Stimulated activated CD8-positive, alpha-beta memory T cell treated with anti-CD3 and anti-CD28 coated beads, Interleukin-4, amount 100 ng/mL, for 4 hours (primary cell): ENCODE measurements at places on chromosomes 7 and 10.
A peak's percentile ranks its signal among the peaks of the same experiment; 100 is the strongest.

- DNase-seq = no peak
Observed at GRCh38 chr7:47454069-47454973, 127.6 kb downstream of the TNS3 start.

DNA sequence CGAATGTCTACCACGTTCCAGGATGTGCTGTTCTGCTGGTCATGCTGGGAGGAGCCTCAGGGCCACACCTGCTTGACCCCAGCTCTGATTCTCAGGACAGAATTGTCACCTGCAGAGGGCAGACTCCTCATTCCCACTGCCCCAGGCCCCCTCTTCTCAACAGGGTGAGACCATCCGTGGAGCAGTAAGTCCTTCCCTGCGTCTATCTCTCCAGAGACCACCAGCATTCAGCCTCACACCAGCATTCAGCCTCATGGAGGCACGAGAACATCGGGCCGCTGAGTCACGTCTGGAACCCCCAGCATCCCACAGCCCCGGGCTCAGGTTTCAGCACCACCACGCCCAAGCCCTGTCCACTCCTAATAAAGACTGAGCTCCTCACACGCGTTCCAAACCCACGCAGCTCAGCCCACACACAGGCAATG lies 273.4 kb downstream of the DIP2C start:
- DNase-seq = no peak

GRCh38 chr10:80996615-80997193 lies 459.0 kb downstream of the SH2D4B start:
- no peak for DNase-seq

DNA sequence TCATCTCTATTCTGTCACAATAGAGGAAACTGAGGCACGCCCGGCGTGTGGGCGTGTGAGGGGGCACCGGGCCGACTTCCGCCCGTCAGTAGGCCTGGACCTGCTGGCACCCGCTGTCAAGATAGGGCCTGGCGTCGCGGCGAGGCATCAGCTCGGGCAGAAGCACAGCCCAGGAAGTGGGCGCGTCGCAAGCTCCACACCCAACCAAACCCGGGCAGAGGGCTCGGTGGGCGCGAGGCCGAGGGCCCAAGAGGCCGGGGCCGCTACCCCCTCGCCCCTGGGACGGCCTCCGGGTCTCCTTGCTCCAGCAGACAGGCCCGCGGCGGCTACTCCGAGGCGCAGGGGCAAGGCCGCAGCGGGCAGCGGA lies 91.2 kb downstream of the SPAG6 start:
- no peak for DNase-seq

DNA sequence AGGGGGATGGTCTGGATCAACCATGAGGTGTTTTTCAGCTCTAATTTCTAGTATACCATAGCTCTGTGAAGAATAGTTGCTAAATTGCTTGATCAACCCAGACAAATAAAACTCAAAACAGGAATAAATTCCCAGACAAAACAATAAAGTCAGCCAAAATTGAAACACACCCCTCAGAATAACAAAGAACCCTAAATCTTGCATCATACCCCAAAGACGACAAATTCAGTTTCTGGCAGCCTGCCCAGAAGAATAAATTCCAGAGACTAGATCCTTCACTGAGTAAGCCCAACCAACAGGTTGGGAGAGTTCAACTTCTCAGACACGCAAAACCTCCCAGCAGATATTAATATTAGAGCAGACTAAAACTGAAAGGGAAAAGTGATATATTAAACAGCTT lies 11.2 kb upstream of the SEM1 start:
- DNase-seq = no peak

DNA sequence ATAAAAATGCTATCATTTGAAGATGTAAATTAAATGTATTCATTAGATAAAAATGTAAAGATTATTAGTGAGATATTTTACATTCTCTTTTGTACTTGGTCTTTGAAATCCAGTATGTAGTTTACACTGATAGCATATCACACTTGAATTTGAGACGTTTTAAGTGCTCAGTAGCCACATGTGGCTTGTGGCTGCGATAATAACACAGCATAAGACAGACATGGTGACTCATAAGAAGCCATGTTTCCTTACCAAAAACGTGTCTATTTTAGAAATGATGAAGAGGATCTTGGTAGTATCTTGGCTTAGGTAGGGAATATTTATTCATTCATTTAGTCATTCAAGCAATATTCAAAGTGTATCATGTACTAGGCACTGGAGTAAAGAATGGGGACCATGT lies 149.3 kb downstream of the POU6F2 start:
- no peak for DNase-seq

DNA sequence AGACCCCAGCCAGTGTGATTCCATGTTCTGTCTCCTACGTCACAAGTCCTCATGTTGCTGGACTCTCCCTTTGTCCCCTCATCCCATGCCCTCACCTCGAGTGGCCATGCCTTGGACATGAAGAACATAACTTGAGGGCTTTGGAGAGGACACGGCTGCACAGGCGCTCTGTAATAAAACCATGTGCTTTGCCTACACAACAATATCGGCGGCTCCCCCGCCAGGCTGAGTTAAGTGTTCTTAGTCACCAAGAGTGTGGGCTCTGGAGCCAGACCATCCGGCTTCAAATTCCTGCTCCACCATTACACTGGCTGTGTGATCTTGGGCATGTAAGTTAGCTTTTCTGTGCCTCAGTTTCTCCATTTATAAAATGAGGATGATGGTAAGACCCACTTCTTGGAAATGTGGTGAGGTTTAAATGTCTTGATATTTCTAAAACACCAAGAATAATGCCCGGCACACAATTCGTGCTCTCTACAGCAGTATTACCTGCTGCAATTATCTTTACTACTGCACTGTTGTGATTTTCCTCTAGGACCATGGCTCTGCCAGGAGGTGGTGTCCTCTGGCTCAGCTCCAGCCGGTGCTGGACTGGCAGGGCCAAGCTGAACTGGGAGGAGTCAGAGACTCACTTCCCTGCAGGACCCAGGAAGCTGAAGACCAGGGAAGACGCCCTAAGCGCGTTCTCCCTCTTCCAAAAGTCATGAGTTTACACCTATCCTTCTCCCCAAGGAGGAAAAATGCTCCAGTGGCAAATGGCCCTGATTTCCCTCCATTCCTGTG lies 15.7 kb downstream of the SLIT1 start:
- DNase-seq = no peak

DNA sequence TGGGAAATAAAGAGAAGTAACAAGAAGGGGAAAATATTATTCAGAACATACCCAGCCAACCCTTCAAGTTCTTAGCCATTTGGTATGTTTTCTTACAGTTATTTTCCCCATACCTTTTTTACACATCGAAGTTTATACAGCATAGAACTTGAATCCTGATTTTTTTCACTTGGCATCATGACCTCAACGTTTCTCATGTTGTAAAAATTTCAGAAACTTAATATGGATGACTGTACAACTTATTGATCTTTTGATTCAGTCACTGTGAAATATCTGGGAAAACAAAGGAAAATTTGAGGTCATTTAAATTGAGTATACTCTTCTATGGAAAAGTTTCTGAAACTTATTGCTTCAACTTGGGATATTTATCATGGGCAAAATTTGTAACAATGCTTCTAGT lies 103.6 kb upstream of the FAM171A1 start:
- no peak for DNase-seq

DNA sequence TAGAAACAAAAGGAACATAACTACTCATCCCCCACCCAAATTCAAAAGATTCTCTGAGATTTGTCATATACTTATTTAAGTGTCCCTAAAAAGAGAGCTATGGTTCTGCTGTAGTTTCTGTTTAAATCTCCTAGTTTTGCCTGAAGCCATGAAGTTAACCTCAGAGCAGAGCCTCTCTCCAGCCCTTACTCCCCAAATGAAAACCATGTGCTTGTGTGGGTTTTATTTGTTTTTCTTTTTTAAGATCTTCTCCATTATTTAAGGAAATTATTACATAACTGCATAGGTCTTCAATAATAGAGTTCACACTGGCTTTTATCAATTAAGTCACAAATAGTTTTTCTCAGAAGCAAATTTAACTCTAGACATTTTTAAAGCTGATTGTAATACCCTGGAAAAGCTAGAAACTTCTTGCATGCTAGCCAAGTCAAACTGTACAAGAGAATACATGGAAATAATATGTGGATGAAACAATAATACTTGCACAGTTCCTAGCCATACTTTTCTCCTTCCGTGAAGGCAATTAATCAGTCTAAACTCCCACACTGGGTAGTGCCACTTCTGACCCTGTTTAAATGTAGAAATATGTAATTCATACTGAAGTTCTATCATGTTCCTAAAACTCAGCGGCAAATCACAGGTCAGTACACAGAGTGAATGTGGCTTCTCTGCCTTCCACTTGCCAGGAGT lies 579.7 kb downstream of the SUGCT start:
- no peak for DNase-seq

- DNase-seq = no peak
Observed at GRCh38 chr10:14639637-14640036, 135.1 kb downstream of the FAM107B start.

DNA sequence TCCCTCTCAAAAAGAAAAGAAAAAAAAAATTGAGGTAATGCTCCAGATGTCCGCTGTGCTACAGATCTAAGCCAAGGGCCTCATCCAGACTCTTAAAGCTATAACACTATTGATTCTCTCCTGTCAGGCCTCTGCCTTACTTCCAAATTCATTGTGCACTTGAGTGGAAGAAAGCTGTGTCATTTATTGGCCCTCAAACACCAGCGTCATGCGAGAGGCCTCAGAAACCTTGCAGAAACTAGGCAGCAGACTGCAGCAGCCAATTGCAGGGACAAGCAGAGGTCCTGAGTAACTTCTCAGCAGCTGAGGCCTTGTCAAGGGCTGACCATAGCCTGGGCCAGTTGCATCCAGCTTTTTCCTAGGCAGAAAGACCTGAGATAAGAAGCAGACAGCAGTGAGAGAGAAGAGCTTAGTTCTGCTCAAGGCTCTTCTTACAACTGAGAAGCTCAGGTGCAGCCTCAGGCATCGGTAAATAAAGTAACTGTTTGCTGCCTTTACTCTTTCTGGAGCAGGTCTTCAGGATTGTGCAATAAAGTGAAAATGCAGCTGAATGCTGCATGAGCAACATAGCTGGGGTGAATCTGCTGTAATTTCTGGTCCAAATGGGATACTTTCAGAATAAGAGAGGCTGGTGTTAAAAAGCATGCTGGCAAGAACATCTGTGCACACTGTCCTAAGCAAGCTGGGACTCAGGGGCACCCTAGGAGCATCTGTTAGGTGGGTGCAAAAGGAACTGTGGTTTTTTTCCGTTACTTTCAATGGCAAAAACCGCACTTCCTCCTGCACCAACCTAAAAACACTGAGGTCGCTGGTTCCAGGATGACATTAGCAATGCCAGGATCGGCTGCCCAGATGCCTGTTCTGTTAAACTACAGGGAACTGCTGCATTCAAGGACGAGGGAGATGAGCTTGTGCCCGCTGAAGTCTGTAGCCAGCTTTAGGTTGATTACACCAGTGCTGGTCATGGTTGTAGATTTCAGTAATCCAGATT lies 181.8 kb upstream of the PFKP start:
- no peak for DNase-seq

- DNase-seq = no peak
Observed at GRCh38 chr10:20977300-20977699, 80.2 kb upstream of the NEBL start.

- DNase-seq = no peak
Observed at GRCh38 chr10:101287997-101288635, 58.9 kb upstream of the LBX1 start.

GRCh38 chr10:105328503-105329133 lies 687.5 kb downstream of the SORCS3 start:
- no peak for DNase-seq

GRCh38 chr10:88787463-88787862 lies 15.1 kb upstream of the LIPM start:
- no peak for DNase-seq

DNA sequence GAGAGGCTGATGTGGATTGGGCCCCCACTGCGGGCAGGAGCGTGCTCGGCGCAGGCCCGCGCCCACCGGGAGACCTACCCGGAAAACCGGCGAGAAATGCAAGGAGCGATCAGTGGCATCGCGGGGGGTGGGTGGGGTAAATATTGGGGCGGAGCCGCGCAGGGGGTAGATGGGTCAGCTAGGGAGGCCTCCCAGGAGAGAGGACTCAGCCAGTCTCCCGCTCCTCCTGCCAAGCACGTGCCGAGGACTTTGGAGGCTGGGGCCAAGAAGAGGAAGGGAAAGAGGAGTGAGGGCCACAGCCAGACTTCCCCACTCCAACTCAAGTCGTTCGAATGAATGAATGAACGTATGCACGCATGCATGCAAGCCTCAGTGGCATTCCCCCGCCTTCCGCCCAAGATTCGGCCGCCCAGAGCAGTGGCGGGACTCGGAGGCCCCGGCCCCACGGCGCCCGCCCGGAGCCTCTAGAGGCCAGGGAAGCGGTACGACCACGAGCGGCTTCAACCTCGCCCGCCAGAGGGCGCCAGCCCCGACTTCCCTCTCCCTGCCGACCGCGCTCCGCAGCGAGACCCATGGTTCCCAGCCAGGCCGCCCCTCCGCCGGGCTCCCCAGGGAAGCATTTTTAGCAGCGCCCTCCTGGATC lies 3.6 kb downstream of the NPM3 start:
- peak; percentile 56 for DNase-seq

- DNase-seq = no peak
Observed at GRCh38 chr7:127589896-127590295, 1.7 kb downstream of the ARF5 start.

DNA sequence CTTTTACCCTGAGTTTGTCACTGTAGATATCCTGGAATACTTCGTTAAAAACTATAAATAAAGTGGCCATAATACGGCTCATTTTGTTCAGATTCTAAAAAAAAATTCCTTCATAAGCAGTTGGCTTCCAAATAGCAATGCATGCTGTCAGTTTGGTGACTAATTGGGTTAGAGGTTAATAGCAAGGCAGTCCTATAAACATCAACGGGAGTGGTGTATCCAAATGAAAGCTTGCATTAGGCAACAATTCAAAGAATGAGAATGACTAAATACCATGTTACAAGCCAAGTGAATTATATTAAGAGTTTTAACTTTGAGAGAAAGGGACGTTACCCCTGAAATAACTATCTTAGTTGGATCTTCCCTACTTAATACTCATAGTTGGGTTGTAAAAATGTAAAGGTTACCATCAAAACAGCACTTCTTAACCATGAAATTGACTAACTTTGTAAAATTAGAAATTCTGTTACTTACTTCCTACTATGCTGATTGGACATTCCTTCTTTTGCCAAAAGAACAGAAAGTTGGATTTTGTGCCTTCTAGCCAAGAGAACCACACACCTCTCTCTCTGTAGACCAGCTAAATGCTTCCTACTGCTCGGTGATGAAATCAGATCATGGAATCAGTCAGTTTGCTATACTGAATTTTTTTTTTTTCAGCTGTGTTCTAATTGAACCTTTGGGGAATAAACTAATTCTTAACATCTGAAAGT lies 98.0 kb downstream of the KAT6B start:
- no peak for DNase-seq

GRCh38 chr10:114771157-114771556 lies 50.4 kb upstream of the FHIP2A start:
- no peak for DNase-seq

- no peak for DNase-seq
Observed at GRCh38 chr7:151658778-151659177, 139.1 kb upstream of the RHEB start.

DNA sequence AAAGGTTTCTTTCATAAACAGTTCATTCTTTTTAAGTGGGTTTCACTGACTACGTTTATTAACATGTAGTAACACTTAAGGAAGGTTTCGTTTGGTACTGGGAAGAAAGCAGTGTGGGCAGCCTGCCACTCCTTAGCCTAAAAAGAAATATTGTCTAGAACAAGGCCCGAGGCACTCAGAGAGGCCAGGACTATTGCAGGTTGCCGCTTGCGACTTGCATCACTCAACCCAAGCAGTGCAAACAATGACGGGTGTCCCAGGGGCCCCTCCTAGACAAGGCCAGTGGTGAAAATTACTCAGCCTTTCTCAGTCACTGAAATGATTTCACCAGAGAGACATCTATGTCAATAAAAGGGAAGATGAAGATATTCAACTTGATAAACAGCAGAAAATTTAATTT lies 243.9 kb downstream of the SNX13 start:
- no peak for DNase-seq
